Stimulated activated naive CD4-positive, alpha-beta T cell (primary cell): ENCODE measurements at places on chromosomes 7 and 10.
A peak's percentile ranks its signal among the peaks of the same experiment; 100 is the strongest.

GRCh38 chr7:144818511-144818910 lies 17.3 kb downstream of the TPK1 start:
- DNase-seq, result peak; percentile 73

GRCh38 chr7:102208826-102209225 lies 77.8 kb upstream of the SH2B2 start:
- DNase-seq, result no peak

DNA sequence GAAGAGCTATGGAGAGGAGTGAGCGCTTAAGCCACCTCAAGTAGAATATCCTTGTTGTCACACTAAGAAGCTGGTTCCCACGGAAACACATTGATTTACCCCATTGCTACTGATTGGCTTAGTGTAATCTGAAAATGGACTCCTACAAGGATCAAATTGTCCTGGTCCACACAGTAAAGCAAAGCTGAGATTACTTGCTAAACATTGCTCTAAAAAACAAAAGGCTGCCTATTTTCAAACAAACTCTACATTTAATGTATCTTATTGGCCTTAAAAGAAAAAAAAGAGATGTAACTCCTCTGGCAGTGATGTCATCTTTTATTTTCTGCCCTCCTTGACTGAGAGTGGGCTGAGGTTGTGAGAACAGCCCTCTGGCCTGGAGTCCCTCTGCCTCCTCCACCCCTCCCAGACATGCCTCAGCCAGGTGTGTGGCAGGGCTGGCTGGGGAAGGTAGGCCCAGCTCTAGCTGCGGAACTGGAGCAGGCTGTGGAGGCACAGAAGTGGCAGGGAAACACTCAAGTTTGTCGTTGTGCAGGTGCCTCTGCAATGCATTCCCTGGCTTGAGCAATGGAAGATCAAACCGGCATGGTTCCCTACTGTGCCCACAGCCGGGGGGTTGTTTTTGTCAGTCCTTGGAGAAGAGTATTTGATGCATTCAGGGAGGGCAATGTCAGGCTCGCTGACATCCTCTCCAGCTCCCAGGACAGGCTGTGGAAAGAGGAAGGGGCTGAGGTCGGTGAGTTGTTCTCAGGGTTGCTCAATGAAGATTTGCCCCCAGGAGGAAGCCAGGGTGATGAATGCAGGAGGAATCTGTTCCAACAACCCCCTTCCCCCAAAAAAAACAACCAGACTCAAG lies 9.1 kb downstream of the KLF6 start:
- DNase-seq, result no peak

DNA sequence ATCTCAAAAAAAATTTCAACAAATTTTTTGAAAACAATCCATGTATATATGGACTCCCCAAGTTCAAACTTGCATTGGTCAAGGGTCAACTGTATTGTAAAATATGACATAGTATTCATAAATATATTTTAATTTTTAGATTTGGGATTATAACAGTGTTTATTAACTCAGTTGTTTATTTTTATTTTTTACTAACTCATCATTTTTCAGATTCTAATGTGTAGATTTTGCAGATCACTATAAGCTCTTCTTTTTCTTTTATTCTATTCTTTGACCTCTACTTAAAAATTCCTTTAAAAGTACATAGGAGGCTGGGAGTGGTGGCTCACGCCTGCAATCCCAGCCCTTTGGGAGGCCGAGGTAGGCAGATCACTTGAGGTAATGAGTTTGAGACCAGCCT lies 8.7 kb downstream of the MEIG1 start:
- no peak for DNase-seq

GRCh38 chr10:47094126-47094525 lies 182.9 kb downstream of the PTPN20 start:
- DNase-seq, result no peak

- no peak for DNase-seq
Observed at GRCh38 chr10:132389433-132390169, 7.4 kb upstream of the PWWP2B start.

DNA sequence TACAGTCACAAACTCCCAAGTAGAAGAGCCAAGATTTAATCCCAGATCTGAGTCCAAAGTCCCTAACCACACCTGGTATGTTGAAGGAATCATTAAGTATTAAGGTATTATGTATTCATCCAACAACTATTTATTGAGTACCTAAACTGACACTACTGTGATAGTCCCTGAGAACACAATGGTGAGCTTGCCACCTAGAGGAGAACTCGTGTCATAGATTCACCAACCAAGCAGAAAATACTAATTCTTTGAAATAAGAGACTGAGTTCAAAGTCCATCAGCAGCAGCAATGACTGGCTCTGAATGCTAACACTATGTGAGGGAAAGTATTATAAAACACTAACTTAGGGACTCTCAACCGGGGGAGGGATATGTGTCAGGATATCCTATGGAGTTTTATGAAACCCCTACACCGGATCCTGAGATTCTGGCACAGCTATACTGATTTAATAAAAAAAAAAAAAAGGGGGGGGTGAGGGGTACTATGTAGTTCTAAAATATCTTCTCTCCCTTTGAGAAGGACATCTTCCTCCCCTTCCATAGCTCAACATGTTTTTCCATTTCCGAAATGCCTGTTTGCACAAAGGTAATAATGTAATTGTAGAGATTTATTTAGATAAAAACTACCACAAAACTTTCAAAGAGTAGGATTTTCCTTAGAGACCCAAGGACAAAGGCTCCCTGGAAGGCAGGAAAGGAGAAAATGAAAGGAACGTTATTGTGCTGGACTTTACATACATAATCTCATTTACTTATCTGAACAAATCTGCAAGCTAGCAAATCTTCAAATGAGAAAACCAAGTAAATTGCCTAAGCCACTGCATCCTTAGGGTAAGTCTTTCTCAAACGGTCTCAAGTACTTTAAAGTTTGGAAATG lies 1.6 kb downstream of the NCOA4 start:
- no peak for DNase-seq

GRCh38 chr10:71528371-71529206 lies 131.9 kb downstream of the CDH23 start:
- no peak for DNase-seq

DNA sequence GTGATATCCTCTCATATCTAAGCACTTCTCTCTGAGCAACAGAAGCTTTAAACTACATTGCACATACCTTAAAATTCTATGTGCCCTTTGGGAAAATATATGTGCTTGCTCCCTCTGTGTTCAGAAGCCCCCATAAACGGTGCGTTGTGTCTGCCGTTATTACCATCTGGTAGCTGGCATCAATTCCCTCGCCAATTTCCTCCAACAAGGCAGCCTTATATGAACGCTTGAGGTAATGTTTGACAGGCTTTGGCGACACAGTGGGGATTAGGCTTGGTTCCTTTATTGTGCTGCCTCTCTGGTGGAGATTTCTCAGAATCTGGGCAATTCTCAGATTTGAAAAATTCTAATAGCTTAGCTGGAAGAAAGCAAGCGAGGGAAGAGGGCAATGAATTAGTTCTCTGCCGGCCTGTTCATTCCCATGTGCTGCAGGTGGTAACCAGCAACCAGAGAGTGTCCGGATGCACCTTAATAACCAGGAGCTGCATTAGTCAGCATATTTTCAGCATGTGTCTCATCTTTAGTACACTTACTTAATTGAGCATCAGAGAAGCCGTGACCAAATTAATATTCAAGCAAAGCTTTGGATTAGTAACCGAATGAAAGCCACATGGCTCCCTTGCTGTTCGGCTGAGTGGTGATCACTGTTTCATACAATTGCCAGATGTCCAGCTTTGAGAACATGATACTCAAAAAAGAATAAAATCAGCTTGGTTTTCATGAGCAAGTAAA lies 7.3 kb upstream of the PPP1R17 start:
- DNase-seq, result no peak

- DNase-seq, result no peak
Observed at GRCh38 chr10:116690356-116691322, 51.7 kb downstream of the HSPA12A start.

DNA sequence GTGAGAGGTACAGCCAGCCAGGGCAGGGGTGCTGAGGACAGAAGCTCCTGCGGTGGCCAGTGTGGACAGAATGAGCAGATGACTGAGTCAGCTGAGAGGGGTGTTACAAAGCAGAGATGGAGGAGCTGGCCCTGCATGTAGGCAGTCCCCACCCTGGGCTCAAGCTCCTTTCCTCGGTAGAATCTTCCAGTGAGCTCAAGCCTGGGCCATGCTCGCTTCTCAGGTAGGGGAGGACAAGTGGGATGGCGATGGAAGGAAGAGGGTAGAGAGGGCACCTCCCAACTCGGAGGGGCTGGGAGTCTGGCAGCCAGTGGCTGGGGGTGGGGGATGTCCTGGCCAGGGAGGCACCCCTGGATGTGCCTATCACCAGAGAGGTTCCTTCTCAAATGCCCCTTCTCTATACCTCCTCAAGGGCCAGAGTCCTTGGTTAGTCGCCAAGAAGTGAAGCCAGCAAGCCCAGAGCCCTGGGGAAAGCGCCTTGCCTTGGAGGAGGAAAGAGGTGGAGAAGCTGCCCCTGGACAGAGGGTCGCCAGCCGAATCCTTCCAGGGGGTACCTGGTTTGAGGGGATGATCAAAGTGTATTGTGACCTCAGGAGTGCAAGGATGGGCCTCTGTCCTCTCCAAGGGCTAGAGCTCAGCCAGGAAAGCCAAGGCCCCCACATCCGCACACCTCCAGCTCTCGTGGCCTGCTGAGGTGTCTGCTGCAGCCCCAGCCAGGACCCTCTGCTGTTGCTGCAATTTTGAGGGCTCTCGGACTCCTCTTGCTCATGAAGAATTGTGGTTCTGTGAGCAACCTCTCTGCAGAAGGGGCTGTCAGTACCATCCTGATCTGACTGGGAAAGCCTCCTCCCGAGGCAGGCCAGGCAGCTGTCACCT lies 88.6 kb upstream of the MACROH2A2 start:
- DNase-seq, result no peak

- no peak for DNase-seq
Observed at GRCh38 chr7:156665101-156665500, 24.5 kb downstream of the RNF32 start.
